GM20000 (cell line): ENCODE measurements at places on chromosomes 11 and 22.
A peak's percentile ranks its signal among the peaks of the same experiment; 100 is the strongest.

DNA sequence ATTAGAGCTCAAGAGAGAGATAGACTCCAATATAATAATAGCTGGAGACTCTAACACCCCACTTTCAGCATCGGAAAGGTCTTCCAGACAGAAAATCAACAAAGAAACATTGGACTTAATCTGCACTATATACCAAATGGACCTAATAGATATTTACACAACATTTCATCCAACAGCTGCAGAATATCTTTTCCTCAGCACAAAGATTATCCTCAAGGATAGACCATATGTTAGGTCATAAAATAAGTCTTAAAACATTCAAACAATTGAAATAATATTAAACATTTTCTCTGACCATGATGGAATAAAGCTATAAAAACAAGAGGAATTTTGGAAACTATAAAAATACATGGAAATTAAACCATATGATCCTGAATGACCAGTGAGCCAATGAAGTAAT lies 45.1 kb upstream of the FAM181B start:
- DNase-seq = no peak

GRCh38 chr22:41891407-41891806 lies 23.5 kb downstream of the SHISA8 start:
- DNase-seq = no peak

- no peak for DNase-seq
Measured at GRCh38 chr22:27654546-27655445, 146.8 kb downstream of the MN1 start.

DNA sequence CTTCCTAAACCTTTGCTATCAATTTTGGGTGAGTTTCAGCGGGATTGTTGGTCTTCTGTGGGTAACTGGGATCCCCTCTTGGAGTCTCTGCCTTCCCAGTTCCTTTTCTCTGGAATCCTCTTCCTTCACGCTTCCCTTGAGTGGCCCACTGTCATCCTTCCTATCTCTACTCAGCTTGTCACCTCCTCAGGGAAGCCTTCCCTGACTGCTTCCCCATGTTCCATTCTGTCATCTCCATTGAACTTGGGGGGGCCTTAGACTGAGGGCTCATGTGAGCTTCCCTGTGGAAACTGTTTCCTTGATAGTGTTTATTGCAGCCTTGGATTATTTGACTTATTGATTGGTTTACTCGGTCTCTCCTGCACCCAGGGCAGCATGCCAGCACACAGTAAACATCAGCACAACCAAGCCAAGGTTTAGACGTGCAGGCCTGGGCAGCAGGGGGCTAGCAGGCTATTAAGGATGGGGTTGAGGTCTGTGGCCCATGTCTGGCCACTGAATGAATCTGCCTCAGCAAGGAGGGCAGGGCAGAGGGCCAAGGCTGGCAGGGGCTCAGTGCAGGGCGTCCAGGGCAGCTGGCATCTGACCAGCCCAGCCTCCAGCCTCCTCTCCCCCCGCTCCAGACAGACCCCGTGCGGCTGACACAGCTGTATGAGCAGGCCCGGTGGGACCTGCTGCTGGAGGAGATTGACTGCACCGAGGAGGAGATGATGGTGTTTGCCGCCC lies 7.2 kb downstream of the TRPT1 start:
- DNase-seq = no peak

DNA sequence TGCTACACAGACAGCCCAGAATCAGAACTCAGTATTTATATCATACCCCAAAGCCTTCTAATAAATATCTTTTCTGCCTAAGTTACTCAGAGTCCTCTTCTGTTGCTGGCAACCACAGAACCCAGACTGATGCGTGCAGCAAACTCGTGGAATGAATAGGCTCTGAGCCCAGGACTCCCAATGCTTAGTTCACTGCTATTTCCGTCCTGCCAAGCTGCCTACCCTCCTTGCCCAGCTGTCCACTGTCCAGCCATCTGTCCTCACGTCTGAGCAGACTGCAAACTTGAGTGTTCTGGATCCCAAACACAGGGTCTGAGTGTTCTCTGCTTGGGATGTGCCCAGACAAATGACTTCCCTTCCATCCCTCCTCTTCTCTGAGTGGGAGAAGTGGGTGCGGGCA lies 19.4 kb downstream of the PTPN5 start:
- no peak for DNase-seq

DNA sequence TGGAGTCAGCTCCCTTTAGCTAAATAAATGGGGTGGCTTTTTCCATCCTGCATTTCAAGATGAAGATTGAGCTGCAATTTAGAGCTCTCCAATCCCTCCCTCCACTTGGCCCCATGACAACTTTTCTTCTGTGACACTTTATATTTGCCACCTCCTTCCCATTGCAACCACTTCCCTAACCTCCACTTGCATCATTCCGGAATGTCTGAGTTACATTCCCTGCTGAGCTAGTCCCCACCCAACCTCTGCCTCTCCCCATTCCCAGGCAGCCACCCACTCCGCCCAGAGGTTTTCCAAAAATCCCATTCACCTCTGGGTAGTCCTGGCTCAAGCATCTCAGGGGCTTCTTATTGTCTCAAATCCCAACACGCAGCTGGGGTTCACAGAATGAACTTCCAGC lies 24.7 kb downstream of the PC start:
- DNase-seq = no peak

DNA sequence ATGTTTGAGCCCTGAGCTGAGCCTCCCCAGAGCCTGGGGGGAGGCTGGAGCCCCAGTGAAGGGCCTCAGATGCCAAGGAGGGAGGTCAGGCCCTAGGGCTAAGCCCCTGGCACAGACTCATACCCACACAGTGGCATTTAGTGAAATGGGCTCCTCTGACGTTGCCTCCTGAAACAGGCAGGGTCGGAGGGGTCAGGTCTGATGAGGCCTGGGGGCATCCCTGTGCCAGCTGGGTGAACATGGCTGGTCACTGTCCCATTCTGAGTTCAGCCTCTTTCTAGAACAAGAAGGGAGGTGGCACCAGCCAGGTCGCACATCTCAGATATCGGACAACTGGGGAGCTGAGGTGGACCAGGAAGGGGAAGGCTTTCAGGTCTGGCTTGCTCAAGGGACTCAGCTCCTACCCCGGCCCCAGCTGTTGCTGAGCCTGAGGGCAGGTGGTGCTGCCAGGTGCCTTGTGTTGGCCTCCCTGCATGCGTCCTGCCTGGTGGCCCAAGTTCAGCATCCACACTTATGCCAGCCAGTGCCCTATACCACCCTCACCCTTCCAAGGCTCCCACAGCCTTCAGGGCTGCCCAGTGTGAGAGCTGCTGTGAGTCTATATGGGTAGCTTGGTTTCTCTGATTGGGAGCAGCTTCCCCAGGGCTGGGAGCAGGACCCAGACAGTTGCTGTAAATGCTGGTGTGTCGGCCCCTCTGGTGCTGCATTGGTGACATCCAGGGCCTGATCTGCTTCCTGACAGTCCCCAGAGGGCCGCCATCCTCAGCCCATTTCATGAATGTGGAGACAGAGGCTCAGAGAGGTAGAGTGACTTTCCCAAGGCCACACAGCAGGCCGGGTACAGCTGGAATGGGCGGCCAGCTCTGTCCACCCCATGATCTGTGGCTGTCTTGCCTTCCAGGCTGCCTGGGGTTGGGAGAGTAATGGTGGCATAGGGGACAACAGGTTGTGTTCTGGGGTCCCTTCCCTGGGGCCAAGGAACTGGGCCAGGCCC lies 32.8 kb upstream of the PPARA start:
- no peak for DNase-seq

GRCh38 chr11:112925516-112926310 lies 35.5 kb upstream of the NCAM1 start:
- no peak for DNase-seq

DNA sequence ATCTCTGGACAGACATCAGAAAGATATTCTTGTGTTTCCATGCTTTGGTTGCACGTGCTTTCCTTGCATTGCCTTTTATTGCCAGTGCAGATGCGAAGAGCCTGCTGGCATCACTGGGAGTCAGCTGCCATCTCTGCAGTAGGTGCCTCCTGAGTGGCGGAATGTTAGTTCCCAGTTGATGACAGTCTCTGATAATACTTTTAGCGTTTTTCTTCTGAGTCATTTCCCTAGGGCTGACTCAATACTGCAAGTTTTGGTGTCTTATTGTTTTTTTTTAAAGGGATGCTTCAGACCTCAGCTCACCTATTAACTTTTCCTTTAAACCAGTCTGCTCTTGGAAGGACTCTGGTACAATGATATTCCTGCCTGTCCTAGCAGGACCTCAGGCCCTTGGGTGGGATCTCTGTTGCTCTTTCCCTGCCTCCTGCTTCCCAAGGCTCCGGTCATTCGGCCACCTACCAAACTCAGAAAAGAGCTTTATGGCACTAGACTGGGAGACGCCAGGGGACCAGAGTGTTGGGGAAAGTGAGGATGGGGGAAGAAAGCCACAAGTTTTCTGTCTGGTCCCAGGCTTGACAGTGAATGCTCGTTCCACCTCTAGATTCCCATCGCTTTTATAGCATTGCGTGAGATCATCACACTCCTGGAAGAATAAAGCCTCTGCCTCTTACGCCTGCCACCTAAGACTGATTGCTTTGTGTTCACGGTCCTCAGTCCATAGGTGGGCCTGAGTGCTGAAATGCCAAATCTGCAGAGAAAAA lies 308.7 kb downstream of the DDX10 start:
- DNase-seq = no peak

DNA sequence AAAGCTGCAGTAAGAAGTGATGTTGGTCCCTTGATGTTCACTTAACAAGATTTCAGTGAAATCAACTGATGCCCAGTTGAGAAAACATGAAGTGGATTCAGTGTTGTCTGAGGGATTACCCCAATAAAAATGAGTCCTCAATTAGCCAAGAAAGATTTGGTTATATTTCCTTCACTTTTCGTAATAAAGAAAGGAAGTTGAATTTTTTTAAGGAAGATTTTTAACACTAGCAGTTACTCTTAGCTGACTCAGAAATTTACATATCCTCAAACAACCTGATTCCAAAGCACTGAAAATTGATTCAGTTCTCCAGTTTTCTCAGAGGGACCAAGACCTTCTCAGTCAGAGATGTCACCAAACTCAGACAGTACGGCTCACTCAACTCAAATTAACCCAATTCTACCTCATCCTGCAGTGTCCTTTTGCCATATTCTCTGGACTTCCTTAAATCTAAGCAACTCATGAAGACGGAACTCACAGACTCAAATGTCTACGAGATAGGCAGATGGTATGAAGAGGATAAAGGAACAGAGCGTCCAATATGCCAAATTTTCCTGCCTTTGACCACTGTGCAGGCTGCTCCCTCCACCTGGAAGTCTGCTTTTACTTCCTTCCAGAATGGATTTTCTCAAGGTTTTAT lies 22.8 kb downstream of the SLC5A4 start:
- DNase-seq = no peak

- no peak for DNase-seq
Measured at GRCh38 chr11:43071338-43071737, 240.5 kb upstream of the API5 start.

DNA sequence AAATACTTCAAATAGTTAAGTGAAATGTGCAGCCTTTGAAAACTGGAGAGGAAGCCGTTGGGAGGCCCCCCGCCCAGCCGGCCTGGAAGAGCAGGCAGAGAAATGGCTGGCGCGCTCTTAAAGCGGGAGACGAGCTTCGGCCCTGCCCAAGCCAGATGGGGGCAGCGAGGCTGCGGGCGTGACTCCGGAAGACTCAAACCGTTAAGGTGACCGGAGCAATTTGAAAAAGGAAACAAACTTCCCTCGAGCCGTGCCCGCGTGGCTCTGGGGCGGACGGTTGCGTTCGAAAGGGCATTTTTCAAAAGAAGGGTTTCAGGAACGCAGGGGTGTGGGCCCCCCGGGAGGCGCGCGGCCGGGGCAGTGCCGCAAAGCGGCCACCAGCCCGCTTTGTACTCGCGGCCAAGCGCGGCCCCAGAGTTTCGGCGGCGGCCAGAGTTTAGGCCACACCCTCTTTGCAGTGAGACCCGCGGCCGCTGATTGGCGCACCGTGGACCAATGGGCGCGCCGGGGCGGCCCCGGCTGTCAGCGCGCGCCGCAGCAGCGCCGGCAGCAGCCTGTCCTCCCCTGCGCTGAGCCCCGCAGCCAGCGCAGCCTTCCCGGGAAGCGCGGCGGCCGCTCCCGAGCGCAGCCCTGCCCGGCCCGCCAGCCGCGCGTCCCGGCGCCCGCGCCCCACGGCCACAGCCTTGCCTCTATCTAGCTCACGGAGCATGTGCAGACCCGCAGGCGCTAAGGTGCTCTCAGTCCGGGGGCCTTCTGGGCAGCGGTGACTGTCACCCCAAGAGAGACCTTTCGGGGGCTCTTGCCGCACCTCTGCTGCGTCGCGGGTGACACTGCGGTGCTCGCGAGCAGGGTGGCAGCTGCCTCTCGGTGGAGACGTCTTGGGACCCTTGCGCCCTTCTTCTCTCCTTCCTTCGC lies at the start of gene NAV2:
NAV2 (plus strand) TSS at position 557 of the 915 bp plus-strand sequence. CDS start 859 bp downstream, outside the sequence.
- peak; percentile 95 for DNase-seq

DNA sequence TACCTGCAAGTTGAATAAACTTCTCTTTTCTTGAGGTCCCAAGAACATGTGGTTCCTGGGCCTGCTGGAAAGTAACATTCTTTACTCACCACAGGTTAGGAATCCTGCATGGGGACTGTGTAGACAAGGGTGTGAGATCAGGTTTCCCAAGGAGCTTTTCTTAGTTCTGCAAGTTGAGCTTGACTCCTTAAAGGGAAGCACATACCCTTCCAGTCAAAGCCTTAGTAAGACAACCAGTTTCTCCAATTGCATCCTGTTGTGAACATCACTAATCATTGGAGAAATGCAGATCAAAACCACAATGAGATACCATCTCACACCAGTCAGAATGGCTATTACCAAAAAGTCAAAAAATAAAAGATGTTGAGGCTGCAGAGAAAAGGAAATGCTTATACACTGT lies 48.3 kb upstream of the PAK1 start:
- no peak for DNase-seq

DNA sequence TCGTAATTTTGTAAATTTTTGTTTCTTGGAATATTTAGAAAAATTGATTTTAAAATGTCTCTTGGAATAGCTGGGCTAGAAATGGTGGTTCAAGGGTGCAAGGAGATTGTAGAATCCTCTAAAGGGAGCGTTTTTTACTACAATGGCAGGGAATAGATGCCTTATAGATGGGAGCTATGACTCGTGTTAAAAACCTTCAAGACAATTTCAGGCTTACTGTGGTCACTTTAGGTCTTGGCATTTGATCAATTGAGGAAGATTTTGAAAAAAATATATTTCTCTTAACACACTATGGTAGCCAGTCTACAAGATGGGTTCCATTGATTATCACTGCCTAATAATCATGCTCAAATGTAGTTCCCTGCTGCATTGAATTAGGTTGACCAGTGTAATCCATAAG lies 25.0 kb downstream of the METTL15 start:
- DNase-seq = no peak

DNA sequence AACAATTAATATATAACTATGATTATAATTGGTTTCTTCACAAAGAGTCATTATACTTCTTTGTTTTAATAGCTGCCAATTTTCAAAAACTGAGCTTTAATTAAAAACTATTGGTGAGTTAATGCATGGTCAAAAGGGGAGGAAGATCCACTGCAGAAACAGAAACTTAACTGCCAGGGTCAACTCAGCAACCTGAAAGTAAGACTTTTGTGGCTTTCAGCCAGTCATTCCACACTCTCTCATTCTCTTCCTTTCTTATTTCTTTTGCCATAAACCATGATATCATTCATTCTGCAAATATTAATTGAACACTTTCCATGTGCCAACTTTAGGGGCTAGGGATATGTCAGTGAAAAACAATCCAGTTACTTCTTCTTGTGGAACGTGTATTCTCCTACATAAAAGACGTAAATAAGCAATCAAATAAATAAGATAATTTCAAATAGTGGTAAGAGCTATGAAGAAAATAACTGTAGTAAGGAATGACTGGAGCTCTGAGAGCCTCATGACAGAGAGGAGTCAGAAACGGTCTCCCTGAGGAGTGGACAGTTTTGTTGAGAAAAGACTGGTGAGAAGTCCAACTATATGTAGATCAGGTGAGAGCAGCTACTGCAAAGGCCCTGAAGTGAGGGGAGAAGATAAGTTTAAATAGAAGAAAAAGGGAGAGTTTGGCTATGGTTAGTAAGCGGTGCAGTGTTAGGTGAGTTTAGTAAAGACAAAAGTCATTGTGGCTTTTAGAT lies 130.5 kb downstream of the GRIA4 start:
- no peak for DNase-seq
